Fibroblast of pulmonary artery (primary cell): ENCODE measurements at places on chromosomes 7 and 10.

- DNase-seq = no peak
Measured at GRCh38 chr10:58010073-58010702, 257.5 kb downstream of the IPMK start.

DNA sequence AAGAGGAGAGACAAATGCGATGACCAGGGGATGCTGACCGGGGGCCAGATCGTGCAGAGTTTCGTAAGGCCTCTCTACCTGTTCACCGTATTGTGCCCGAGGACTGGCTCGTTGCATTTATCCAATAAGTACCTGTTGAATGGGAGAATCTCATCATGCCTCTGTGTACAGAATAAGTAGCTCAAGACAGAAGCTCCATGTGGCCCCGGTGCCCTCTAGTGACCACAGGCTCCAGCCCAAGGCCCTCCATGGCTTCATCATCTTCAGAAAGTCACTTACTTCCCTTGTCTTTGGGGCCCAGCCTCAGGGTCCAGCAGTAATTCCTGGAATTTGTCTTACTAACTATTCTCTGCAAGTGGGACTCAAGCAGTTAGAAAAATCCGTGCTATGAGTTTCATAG lies 151.0 kb downstream of the CHN2 start:
- DNase-seq = peak; percentile 45

- peak; percentile 30 for DNase-seq
Measured at GRCh38 chr10:95509251-95509650, 51.9 kb downstream of the SORBS1 start.

DNA sequence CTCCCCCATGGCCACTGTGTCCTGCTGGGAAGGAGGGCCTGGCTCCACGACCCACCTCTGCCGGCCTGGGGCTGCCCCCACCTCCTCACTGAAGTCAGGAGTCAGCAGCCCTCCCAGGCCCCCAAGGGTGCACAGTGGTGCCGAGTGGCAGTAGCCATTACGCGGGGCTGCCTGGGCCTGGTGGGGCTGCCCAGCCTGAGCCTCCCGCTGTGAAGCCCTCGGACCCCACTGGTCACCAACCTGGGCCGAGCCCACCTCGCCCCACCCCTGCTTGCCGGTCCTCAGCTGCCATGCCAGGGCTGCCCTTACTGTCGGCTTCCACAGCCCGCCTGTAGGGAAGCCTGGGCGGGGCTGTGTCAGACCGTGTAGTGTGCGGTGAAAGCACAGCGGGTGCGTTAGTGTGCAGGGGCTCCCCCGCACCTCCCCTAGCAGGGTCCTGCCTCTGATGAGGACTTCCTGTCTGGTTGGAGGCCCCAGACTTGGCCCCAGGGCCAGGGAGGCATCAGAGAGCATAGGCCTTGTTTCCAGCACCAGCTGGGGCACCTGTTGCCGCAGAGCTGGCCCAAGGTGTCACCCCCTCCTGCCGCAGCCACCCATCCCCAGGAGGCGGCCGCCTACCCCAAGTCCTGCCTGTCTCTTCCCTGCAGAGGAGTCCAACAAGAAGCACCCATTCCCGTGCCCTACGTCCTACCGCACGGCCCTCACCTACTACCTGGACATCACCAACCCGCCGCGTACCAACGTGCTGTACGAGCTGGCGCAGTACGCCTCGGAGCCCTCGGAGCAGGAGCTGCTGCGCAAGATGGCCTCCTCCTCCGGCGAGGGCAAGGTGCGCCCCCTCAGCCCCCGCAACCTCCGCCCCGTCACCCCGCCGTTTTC lies 10.0 kb downstream of the TMEM120A start:
- DNase-seq = no peak

DNA sequence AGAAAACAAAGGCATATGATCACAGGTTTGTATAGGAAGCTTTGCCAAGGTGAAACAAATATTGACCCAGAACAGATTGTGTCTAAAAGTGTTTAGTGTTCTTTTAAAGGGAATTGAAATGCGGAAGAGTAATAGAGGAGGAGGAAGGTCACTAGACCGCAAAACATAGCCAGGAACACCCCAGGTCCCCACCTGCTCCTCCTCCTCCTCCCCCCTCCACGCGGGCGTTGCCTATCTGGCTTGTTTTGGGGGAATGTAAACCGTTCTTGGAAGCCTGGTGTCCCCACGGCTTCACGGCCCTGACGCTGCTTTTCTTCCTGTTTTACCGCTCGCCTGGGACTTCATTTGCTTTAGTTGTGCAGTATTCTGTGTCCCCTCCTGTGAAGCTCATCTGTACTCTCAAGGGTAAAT lies 81.0 kb upstream of the PFKP start:
- no peak for DNase-seq

DNA sequence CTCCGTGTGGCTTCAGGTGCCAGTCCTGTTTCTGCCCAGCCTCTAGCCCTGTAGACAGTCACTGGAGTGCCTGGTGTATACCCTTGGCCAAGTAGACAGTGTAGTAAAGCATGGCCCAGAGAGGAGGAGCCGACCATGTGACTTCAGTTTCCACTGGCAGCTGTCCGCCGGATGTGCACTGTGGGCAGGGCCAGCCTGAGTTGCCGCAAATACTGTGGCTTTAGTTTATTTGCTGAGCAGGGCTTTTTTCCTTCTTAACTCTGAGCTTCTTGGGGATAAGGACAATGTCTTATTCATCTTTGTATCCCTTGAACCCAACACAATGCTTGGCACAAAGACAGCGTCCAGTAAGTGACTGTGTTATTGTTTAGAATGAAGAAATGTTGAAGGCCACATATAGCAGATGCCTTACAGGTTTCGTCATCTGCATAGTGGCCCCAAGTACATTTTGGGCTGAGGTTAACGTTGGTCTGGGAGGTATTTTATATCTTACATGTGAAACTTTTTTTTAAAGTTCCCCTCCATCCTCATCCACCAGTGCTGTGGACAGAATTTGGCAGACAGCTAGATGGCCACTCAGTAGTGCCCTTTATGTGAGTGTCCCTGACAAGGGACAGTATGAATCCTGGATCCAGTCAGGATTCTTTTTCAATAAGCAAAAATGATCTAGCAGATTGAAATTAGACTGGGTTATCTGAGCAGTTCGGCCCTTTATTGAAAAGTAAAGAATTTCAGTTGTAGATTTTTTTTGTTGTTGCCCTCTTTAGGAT lies 40.6 kb downstream of the CYP17A1 start:
- peak; percentile 73 for DNase-seq

- peak; percentile 26 for DNase-seq
Measured at GRCh38 chr7:874031-874749, 2.2 kb upstream of the GET4 start.

DNA sequence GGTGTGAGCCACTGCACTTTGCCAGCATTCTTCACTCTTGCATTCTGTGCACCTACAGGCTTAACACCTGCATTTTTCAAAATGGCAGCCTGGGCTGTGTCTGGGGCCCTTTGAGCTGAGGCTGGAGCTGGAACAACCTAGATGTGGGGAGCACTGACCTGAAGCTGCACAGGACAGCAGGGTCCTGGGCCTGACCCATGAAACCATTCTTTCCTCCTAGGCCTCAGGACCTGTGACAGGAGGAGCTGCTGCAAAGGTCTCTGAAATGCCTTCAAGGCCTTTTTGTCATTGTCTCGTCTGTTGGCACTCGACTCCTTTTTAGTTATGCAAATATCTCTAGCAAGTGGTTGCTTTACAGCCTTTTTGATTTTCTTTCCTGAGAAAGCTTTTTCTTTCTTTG lies 82.3 kb downstream of the INPP5A start:
- no peak for DNase-seq

- DNase-seq = peak; percentile 63
Measured at GRCh38 chr7:1512781-1513656, 8.8 kb upstream of the INTS1 start.

- no peak for DNase-seq
Measured at GRCh38 chr7:131931370-131931769, 374.9 kb upstream of the PODXL start.

DNA sequence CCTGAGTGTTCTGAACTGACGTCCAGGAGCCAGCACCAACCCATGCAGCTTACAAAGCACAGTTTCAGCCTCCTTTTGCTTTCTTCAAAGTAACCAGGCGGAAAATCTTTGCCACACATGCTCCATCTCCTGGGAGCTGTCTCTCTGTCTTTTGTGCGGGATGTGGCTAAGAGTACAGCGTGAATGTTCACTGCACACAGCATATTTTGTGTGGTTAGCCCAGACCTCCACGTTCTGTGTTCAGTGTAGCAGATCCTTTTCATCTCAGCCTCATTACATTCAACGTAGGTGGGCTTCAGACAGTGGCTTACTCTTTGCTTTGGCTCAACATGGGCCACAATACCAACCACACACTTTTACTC lies 200.8 kb downstream of the TNS3 start:
- no peak for DNase-seq

DNA sequence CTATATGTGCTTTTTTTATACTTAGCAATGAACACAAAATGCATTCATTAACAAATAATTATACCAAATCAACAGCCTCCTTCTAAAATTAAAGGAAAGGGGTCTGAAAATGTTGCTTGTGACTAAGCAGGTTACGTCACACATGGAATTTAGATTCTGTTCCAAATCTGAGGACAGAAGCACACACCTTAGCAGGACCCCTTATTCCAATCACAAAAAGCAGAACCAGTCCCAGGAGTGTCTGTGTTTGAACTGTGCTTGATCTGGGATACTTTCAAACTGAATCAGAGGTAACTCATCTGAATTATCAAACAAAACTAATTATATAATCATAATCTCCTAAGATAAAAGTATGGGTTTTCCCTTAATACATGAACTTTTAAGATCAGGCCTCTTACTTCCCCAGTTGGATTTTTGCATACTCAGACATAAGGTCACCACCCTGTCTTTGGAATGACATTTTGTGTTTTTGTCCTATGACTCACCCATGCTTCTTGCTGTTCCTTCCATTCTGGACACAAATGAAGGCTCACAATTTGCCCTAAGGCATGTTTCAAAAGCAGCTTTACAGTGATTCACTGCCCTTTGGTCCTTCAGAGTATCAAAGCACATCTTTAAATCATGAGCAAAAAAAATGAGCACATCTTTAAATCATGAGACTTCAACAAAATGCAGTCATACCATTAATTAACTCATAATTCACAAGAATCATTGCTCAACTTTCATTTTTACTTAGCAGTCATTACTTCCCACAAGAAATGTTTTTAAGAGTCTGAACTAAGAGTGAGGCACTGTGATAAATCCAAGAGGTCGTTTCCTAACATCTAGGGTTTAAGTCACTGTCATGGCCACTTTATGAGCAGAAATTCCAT lies 35.5 kb downstream of the SEMA3C start:
- peak; percentile 91 for DNase-seq

GRCh38 chr10:116287906-116288501 lies 15.0 kb upstream of the GFRA1 start:
- peak; percentile 67 for DNase-seq

- peak; percentile 82 for DNase-seq
Measured at GRCh38 chr7:99137411-99138180, 6.3 kb downstream of the SMURF1 start.

DNA sequence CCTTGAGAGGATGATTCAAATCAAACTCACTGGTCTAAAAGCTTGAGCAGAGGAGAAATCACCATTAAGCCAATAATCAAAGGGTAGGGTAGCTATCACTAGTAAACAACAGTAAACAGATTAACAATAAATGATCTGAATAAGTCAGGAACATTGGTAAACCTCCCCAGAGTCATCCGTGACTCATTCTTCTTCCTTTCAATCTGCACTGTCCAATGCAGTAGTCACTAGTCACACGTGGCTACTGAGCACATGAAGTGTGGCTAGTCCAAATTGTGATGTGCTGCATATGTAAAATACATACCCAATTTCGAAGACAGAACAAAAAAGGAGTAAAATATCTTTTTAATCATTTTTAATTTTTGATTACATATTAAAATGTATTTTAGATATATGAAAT lies 64.0 kb downstream of the ERCC6 start:
- DNase-seq = peak; percentile 25
